ENCODE measurements at places on chromosomes 6 and 20. TPM values are rescaled to one million over a fixed set of nuclear protein-coding genes. Genes with fewer than 3 reads are reported as not detected.

The PRRT1 gene
- total RNA-seq = 1.3 TPM

DNA sequence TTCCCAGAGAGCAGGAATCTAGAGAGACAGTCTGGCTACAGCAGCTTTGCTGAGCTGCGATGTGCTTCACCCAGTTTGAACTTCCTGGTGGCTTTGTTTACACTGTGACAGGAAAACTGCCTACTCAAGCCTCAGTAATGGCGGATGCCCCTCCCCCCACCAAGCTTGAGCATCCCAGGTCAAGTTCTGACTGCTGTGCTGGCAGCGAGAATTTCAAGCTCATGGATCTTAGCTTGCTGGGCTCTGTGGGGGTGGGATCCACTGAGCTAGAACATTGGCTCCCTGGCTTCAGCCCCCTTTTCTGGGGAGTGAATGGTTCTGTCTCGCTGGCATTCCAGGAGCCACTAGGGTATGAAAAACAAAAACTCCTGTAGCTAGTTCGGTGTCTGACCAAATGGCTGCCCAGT is 91.0 kb upstream of the ESR1 start:
- peak overlapping the region; percentile 9 for H3K27ac ChIP-seq
- no peaks in the 10 kb centered on the region for H3K4me1 ChIP-seq
- DNase-seq = no peak
- H3K4me3 ChIP-seq = no peak overlapping the region
- H3K36me3 ChIP-seq = no peaks in the 10 kb centered on the region
- no peaks in the 10 kb centered on the region for H3K27me3 ChIP-seq

The TRAPPC3L gene
- total RNA-seq = not detected

The CSNK2A1 gene
- total RNA-seq = 77.7 TPM

DNA sequence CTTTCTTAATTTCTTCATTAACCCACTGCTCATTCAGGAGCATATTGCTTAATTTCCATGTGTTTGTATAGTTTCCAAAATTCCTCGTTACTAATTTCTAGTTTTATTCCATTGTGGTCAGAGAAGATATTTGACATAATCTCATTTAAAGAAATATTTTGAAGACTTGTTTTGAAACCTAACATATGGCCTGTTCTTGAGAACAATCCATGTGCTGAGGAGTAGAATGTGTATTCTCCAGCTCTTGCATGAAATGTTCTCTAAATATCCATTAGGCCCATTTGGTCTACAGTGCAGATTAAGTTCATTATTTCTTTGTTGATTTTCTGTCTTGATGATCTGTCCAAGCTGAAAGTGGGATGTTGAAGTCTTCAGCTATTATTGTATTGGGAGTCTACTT is 251.7 kb downstream of the ALDH8A1 start:
- H3K36me3 ChIP-seq = no peaks in the 10 kb centered on the region
- no peak for DNase-seq
- no peaks in the 10 kb centered on the region for H3K4me1 ChIP-seq

GRCh38 chr6:87794922-87795885 is 93.2 kb upstream of the AKIRIN2 start:
- no peak for DNase-seq
- no peaks in the 10 kb centered on the region for H3K27me3 ChIP-seq
- H3K4me1 ChIP-seq = no peaks in the 10 kb centered on the region
- H3K27ac ChIP-seq = no peak overlapping the region
